ENCODE measurements at places on chromosomes 4 and X.
A peak's percentile ranks its signal among the peaks of the same experiment; 100 is the strongest.

DNA sequence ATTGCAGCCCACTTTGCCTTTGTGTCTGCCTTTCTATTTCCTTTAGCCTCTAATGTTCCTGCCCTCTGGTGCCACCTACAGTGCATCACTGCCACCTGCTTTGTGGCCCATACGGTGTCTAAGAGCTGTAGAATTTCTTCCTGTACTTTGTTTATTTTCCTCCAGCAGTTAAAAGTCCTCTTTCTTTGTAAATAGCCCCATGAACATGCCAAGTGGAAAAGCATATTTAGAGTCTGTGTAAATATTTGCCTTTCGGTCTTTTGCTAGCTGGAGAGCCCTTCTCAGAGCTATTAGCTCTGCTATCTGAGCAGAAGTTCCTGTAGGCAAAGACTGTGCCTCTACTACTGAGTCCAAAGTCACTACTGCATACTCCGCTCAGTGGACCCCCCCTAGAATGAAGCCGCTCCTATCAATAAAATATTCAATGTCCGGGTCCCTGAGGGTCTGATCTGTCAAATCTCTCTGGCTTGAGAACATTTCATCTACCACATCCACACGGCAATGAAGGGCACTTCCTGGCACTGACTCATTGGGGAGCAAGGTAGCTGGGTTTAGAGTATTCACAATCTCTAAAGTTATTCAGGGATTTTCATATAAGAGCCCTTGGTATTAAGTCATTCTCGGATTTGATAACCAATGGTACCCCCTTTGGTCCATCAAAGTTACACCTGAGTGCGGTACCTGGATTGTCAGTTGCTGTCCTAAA is 36.3 kb downstream of the SULT1E1 start:
- DNase-seq: peak; percentile 24

GRCh38 chr4:93788712-93789111 is 39.8 kb upstream of the ATOH1 start:
- no peak for DNase-seq

DNA sequence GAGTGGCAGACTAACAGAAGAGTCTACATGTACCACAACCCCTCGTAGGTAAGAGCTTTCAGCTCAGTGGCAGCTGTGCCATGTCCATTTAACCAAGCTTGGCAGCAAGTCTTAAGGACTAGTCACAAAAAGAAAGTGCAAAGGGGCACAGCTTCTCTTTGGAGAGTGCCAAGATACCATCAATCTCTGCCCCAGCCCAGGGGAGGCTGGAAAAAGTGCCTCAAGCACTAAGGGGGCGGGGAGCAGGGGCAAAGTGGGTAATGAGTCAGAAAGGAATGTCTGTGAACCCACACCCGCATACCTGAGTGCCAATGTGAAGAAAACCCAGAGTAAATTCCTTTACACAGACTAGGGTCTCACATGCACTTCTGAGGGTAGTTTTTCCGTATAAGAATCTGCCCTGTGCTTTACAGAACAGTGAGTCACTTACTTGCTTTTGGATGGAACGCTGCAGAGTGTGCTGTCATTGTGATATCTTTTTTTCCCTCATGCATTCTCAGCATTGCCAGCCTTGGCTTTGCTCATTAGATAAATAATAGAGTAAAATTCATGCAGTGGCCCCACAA is 219.8 kb downstream of the ZNF674 start:
- peak; percentile 15 for DNase-seq

GRCh38 chrX:35439692-35440091 is 358.4 kb upstream of the MAGEB16 start:
- no peak for DNase-seq

DNA sequence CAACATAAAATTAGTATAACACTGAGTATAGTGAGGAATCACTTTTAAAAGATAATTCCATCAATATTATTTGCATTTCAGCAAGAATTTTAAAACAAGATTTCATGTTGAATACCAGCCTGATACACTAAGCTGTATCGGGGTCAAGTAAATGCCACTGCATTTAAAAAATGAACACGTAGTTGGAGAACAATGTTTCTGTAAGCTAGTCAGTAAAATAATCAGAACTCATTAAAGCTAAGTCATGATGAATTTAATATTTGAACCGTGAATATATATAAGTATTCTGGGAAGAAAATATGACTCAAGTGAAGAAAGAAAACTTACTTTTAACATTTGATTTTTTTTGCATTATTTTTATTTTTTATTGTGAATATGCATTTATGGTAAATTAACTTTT is 611.0 kb upstream of the PABPC4L start:
- no peak for DNase-seq

DNA sequence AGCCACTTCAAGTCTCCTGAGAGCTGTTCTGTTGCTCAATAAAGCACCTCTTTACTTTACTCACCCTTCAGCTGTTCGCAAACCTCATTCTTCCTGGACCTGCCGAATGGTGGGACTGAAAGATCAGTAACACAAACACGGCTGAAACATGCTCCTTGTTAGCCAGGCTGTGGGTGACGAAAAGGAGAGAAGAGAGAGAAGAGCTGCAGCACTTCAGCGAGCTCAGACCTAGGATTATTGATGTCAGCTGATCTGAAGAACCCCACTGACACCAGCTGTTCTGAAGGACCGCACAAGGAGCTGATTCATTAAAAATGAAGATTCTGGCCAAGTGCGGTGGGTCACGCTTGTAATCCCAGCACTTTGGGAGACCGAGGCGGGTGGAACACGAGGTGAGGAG is 2020.0 kb upstream of the ADGRL3 start:
- no peak for DNase-seq

GRCh38 chr4:89226665-89227574 is 80.7 kb downstream of the GPRIN3 start:
- peak; percentile 66 for DNase-seq

GRCh38 chr4:165379678-165380064 is 863 bp downstream of the CPE start:
- no peak for DNase-seq

- DNase-seq: no peak
Measured at GRCh38 chr4:151951671-151952050, 190.9 kb upstream of the GATB start.

DNA sequence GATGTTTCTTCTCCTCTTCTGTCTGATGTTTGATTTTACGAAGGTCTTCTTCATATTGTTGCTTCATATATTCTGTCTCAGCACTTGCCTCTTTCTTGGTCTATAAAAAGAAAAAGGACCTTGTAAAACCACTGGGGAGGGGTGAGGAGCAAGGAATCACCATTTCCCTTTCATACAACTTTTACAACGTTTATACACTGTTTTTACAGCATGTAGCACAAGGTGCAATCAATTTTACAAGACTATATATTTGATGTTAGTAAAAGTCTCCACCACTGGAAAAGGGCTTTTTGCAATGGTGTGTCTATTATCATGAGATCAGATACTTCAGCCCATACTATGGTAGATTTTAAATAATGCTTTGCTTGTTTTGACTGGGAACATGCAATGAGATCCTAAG is 76.3 kb downstream of the FAM184B start:
- DNase-seq: no peak

GRCh38 chr4:148749403-148749802 is 307.2 kb upstream of the NR3C2 start:
- no peak for DNase-seq

DNA sequence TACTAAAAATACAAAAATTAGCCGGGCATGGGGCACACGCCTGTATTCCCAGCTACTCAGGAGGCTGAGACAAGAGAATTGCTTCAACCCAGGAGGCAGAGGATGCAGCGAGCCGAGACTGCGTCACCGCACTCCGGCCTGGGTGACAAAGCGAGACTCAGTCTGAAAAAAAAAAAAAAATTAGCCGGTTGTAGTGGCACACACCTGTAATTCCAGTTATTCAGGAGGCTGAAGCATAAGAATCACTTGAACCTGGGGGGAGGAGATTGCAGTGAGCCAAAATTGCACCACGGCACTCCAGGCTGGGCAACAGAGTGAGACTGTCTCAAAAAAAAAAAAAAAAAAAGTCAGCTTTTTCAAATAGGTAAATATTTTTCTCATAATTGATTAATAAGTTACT is 71.9 kb downstream of the WDFY3 start:
- no peak for DNase-seq

DNA sequence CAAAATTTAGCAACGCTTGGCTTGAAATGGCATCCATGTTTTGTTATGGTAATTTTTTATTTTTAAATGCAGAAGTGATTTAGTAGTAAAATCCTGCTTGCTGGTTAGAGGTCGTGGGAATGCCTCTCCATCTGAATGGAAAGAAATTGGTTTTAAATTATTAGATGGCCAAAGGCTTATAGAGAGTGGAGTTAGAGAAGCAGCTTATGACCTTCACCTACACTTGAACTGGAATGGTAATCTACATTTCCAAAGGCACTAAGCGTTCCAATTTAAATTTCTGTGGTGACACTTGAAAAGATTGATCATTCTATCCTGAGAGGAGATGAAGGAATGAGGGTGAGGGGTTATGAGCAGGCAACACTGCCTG is 280.7 kb downstream of the RAPGEF2 start:
- DNase-seq: no peak

DNA sequence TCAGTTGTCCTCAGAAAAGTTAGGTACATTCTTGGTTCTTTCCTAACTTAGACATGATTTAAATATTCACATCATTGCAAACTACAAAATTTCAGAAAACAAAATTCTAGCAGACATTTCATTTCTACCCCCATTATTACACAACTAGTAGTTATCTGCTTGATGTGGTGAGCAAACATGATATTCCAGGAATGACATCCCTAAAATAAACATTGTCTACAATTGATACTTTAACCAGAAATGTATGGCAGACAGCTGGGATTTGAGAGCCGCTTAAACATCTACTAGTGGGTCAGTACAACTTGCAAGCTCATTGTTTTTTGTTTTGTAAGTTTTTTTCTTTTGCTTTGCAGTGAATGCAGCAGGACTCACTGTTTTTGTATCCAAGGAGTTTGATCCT is 32.1 kb upstream of the AMBN start:
- no peak for DNase-seq

DNA sequence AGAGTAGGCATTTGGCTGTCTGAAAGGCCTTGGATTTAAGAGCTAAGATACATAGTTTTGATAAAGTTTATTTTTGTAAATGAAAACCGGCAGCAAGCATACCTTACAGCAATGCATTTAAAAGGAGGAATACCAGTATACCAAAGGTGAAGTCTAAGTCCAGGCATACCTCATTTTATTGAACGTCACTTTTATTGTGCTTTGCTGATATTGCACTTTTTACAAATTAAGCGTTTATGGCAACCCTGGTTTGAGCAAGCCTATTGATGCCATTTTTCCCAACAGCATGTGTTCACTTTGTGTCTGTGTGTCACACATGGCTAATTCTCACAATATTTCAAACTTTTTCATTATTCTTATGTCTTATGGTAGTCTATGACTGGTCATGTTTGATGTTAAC is 8.4 kb upstream of the SLC6A14 start:
- DNase-seq: no peak
